ENCODE measurements at places on chromosomes 4 and X.

DNA sequence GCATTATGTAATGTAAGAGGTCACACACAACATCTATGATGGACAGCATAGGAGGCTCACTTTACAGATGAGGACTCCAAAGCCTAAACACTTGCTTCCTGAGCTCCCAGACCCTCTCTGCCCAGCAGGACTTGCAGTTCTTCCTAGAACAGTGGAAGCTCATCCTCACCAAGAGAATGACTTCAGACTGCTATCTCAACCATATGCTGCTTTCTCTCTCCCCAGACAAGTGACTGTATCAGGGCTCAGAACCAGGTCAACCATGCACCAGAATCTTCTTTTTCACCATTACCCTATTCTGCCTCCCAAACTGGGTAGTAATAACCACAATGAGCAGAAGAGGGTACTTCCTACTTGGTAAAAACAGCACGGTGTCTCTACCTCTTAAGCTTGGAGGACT lies 12.2 kb downstream of the RNF150 start:
- no peak for DNase-seq

GRCh38 chrX:120604361-120604782 lies 471 bp downstream of the MCTS1 start:
- no peak for DNase-seq

- no peak for DNase-seq
Measured at GRCh38 chr4:27059446-27059845, 198.8 kb downstream of the STIM2 start.

DNA sequence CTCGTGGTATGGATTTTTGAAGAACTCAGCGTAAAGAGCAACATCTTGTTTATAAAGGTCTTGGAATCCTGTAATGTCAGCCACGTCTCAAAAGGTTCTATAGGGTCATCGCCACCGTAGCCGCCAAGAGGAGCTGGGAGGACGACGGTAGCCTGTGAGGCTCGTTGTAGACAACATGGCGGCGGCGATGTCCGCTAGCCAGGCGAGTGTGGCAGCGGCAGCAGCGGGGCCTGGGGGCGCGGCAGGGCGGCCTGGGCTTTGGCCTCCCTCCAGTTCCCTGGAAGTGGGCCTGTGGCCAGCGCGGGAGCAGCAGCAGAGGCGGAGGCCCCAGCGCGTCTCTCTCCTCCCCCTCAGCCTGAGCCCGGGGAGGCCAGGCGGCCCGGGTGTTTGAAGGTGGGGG lies 143.5 kb upstream of the PBDC1 start:
- DNase-seq: no peak

DNA sequence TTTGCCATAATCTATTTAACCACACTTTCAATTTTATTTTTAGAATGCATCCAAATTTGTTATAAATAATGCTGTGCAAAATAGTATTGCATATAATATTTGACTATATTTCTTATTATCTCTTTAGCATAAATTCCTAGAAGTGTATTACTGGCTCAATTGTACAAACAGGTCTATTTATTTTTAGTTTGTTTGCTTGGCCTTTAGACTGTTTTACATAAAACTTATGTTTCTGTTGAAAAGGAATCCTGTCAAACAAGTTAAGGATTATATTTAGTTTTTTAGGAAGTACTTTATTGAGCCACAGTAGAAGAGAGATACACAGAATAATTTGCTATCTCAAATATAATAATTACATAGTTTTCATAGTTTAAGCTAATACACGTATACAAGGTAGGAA lies 413.8 kb downstream of the GBA3 start:
- no peak for DNase-seq

DNA sequence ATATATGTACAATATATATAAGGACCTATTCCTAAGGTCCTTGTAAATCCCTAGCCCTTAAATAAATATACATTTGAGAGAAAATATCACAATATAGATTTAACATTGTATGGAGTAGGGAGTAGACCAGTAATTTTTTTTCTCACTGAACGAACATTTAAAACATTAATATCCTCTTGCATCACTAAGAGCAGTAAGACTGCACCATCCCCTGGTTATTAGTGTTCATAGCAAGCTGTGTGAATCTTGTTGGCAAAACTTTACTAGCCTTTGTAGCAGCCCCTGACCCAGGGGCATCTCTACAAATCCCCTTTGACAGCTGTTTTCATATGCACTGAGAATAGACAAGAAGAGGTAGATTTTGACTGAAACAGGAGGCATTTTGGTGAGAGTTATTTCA lies 146.5 kb downstream of the IL1RAPL2 start:
- DNase-seq: no peak

DNA sequence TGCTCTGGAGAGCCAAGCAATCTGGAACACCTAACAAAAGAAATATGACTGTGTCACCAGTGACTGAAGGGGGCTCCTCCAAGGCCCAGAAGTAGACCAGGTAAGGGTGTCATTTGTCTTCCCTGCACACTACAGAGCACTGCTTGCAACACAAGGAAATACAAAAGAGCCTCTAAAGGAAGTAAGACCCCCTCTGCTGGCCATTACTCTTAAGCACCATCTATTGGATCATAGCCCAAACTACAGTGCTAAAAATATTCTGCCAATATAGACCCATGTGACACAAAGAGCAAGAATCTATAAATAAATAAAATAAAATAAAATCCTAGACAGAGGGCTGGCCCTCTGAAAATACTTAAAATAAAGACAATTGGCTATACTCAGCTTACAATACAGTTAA lies 528.7 kb downstream of the TMA16 start:
- no peak for DNase-seq

DNA sequence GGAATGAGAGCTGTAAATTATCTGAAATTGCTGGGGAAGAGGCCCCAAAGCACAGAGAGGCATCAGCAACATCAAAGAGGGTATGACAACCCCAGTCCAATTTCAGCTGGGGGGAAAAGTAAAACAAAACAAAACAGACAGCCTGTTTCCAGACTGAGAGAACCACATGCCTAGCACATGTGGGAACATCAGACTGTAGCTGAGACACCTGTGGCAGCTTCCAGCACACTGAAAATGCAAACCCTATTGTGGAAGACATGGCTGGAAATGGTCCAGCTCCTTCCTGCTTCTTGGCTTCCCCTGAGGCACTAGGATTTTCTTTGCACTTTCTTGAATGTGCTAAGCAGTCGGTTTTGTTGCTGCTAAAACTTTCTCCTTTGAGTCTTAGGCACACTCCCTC lies 240.9 kb upstream of the STS start:
- DNase-seq: no peak

- no peak for DNase-seq
Measured at GRCh38 chr4:7326306-7326692, 108.4 kb downstream of the PSAPL1 start.

DNA sequence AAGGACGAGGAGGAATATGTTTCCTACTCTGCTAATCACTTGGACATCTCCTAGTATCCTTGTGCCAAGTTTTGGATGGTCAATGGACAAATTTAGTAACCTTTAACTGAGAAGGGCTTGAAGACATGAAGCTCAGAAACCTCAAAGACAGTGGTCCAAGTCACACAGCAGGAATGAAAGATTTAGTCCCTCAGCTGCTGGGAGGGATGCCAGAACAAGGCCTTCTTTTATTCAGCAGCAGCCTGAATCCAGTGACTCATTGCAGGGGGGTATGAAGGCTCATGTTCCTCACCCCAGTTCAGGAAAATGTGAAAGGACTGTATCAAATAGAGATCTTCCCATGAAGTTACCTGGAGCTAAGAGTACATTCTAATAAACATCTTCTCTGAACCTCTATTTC lies 214.9 kb upstream of the UGT8 start:
- peak; percentile 72 for DNase-seq

- no peak for DNase-seq
Measured at GRCh38 chrX:115360220-115360781, 70.8 kb downstream of the LUZP4 start.

DNA sequence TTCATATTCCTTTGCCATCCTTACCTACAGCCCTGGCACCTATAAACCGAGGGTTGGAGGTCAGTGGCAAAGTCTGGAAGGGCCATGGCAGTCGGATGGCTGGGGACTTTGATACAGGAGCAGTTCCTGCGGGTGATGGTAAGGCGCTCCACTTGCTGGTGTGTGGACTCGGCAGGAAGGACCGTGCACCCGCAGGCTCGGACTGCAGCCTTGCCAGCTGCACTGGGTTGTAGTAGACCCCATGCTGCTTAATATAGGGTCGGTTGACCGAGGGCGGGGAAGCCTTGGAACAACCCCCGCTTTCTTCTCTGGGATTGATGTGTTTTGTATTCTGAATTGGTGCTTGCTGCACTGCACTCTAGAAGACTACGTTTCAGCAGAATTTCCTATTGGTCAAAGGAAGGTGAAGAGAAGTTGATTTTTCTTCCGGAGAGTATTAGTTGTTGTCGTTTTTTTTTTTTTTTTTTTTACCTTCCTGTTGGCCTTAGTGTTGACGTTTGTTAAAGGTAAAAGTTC lies 638 bp downstream of the BLTP1 start:
- DNase-seq: peak; percentile 31

- no peak for DNase-seq
Measured at GRCh38 chr4:12138488-12138887, 709.8 kb upstream of the HS3ST1 start.

GRCh38 chrX:153500676-153501280 lies 6.0 kb downstream of the BGN start:
- no peak for DNase-seq

DNA sequence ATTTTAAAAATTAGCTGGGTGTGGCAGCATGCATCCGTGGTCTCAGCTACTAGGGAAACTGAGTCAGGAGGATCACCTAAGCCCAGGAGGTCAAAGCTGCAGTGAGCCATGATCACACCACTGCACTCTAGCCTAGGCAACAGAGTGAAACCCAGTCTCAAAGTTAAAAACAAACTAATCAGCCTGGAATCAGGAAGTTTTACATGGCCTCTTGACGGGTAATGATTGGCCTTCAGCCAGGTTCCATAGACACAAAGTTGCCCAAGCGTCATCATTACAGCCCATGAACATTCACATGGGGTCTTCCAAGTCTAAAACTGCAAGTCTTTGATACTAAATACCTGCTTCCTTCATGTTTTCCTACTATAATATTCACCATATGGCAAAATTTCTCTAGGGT lies 10.0 kb upstream of the RGN start:
- DNase-seq: no peak

GRCh38 chrX:149313871-149314371 lies 191.2 kb downstream of the IDS start:
- DNase-seq: peak; percentile 49

DNA sequence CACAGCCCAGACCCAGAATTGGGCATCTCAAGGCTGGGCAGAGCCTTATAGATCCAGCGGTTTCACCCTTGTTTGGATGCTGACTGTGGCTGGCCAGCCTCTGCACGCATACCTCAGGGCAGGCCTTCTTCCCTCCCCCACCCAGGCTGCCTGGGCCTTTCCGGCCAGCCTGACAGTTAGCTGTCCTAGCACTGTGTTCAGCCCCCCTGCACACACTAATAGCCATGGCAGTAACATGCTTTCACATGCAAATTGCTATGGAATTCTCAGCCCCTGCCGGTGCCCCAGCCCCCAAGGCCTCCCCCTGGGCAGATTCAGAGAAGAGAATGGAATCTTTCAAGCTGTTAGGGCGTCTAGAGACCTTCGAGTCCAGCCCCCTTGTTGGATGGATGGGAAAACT lies 17.7 kb downstream of the EFNB1 start:
- DNase-seq: no peak

- DNase-seq: no peak
Measured at GRCh38 chrX:16765594-16765993, 20.7 kb upstream of the TXLNG start.

GRCh38 chr4:25863347-25863784 lies 578 bp upstream of the SEL1L3 start:
- no peak for DNase-seq

DNA sequence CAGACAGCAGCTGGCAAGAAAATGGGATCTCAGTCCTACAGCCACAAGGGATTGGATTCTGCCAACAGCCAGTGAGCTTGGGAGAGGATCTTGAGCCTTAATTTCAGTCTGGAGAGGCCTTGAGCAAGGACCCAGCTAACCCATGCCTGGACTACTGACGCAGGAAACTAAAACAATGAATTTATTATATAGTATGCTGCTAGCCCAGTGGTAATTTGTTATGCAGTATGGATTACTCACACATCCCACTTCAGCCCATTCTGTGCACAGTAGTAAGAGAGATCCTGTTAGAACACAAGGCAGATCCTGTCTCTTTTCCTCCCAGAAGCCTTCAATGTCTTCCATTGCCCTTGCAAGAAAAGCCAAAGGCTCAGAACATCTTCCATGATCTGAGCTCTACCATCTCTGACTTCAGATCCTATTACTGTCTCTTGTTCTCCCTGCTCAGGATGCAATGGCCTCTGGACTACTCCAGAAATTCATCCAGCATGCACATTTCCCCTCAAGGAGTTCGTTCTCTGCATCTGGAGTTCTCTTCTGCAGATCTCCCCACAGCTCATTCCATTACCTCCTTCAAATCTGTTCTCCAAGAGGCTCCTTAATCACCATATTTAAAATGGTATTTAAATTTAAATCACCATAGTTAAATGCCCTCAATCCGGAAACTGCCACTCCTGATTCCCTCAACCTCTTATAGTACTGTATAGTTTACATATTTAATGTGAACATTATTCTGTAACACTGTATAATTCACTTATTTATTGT lies 27.6 kb downstream of the SMIM20 start:
- no peak for DNase-seq

DNA sequence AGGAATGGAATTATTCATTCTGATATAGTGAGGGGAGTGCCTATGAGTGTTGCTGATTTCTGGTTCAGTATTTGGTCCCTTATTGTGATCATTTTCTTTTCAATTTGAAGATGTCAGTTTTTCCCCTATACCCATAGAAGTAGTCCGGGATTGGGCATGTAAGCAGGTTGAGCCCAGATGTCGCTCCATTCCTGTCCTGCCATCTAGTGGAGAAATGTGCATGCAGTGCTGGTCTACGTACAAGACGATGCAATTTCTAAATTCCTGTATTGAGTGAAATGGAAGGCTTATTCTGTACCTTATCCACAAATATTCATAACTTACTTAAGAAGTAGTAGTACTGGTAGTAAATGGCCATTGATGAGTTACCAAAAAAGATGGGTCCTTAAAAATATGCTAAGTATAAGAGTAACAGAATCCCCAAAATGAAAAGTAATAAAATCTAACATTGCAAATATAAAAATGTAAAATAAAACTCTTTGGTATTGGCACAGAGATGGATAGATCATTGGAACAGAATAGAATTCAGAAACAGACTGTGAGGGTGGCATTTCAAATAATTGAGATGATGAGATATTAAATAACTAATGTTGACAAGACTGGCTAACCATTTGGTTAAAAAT lies 60.9 kb downstream of the UGT8 start:
- peak; percentile 67 for DNase-seq

All from A172 (cell line).